ENCODE measurements at places on chromosomes 7 and 10. TPM values are rescaled to one million over a fixed set of nuclear protein-coding genes. Genes with fewer than 3 reads are reported as not detected.

Gene THSD7A
- total RNA-seq: 6.9 TPM

Gene MKI67
- total RNA-seq: 15.4 TPM

Gene STEAP1
- total RNA-seq: 16.3 TPM

Gene AKR1E2
- total RNA-seq: 15.5 TPM

Gene HOXA3
- 4.9 TPM for total RNA-seq

Gene CHST3
- 19.5 TPM for total RNA-seq

Gene HTRA1
- 185 TPM for total RNA-seq

Gene CCL24
- total RNA-seq: 1.2 TPM

Gene NODAL
- not detected for total RNA-seq

Gene MBL2
- not detected for total RNA-seq

Gene SLC26A5
- 0.20 TPM for total RNA-seq

Gene SFTPA1
- not detected for total RNA-seq

Gene TRIM74
- not detected for total RNA-seq

Gene TBXAS1
- 6.2 TPM for total RNA-seq

Gene TLX1
- total RNA-seq: not detected

Gene ACTL6B
- not detected for total RNA-seq

Gene LBX1
- 0.20 TPM for total RNA-seq

Gene RARRES2
- 78.2 TPM for total RNA-seq

Gene SORBS1
- total RNA-seq: 33.7 TPM

Gene TEX47
- not detected for total RNA-seq

Gene TMEM130
- 1.3 TPM for total RNA-seq

Gene CREB5
- 52.7 TPM for total RNA-seq

Gene AKR1D1
- total RNA-seq: not detected

Gene SPACDR
- total RNA-seq: 0.49 TPM

Gene BLOC1S2
- total RNA-seq: 32.4 TPM

Measured in skin of body (tissue), 3 donors.